ENCODE measurements at places on chromosomes 7 and 10.

- DNase-seq, result no peak
Measured at GRCh38 chr10:17453373-17454091, 863 bp downstream of the ST8SIA6 start.

DNA sequence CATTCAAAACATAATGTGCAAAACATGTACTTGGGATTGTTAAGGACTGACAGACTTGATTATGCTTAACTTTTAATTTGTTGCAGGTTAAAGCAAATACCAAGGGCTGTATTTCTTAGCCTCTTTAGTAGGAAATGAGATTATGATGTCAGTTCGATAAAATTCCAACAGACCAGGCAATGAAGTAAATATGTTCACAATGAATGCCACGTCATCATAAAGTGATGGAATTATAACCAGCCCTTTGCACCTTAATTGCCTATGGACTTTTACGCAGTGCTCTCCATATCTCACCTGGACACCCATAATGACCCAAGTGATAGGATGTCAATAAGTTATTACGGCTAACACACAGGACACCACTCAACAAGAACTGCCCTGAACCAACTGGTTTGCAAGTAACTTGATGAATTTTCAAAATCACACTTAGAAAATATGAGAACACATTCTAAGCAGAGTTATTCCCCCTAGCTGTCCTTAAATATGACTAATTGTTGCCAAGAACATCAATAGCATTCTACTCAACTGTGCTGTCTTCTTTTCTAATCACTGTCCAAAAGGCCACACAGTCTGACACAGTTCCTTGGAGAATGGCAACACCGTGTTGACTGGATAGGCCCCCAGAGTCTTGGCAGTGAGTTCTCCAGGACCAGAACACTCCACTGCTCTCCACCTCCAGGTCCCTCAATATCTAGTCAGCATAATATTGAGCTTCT lies 115.0 kb downstream of the CHCHD3 start:
- DNase-seq, result no peak

DNA sequence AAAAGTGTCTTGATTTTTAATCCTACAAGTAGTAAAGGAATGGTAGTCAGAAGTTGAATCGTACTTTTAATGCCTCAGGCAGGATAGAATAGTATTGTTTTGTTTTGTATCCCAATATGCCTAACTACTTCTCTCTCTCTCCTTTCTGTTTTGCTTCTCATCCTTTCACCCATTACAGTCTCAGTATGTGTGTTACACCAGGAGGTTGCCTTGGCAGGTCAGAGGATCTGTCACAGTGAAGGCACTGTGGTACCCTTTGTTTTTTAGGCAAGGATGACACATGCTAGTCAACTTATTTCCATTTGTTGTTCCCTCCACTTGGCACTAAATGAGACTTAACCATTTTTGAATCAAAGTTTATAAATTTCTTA lies 94.4 kb downstream of the MAPK8 start:
- no peak for DNase-seq

DNA sequence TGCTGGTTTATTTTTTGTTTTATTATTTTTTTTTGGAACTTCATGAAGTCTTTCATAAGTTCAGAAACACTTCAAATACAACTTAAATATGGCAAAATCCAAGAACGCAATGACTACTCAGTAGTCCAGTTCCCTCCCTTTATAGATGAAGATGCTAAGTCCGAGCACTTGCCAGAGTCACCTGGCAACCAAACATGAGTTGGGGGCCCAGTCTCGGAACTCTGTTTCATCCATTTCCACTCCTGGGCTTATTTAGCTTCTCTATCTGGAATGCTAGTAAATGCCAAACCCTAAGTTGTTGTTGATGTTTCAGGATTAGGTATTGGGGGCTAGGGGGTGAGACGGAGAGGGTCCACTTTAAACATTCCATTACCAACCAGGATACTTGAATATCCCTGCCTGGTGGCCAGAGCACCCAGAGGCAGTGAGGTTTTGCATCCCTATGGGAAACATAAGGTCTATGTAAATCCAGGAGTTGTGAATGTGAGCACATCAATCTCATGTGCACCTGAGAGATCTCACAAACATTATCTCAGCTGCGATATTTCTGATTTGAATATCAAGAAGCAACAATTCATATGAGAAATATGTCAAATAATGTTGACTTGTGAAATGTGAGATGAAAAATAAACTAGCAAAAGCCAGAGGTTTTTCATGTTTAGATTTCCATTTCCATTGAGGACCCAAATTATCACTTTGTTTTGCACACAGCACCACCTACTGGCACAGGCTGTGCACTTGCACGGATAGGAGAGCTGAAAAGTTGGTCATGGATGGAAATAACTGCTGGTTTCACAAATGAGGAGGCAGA lies 129.3 kb downstream of the PKD1L1 start:
- no peak for DNase-seq

DNA sequence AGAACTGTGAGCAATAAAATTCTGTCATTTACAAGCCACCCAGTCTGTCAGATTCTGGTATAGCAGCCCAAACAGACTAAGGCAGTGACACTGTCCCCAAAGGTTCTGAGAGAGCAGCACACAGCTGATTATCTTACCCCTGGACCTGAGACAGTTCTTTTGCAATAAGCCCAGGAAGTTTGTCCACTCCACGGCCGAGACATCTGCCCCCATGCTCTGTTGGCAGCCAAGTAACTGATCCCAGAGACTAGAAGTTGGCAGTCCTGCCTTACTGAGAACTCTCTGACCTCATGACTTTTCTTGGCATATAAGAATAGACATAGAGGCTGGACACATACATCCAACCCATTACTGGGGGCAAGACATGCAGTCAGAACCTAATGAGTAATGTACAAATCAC lies 243.0 kb upstream of the GRB10 start:
- DNase-seq, result no peak

DNA sequence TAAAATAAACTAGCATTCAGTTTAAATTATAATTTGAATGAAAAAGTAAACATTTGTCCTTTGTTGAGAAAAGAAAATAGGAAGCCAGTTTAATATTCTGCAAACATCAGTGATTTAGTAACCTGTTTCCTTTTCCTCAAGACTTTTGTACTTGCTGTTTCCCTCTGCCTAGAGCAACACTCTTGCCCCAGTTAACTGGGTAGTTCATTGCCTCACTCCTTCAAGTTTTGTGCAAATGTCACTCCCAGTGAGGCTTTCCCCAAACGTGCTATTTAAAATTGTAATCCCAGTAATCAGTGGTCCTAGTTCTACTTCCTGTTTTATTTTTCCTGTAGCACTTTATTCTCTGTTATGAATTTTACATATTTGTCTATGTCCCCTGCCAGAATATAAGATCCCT lies 23.8 kb downstream of the DLD start:
- no peak for DNase-seq

GRCh38 chr7:958221-959200 lies 4.0 kb upstream of the ADAP1 start:
- no peak for DNase-seq

- no peak for DNase-seq
Measured at GRCh38 chr10:119860866-119861607, 11.6 kb downstream of the MCMBP start.

- DNase-seq, result no peak
Measured at GRCh38 chr7:86908948-86909347, 150.5 kb downstream of the ELAPOR2 start.

DNA sequence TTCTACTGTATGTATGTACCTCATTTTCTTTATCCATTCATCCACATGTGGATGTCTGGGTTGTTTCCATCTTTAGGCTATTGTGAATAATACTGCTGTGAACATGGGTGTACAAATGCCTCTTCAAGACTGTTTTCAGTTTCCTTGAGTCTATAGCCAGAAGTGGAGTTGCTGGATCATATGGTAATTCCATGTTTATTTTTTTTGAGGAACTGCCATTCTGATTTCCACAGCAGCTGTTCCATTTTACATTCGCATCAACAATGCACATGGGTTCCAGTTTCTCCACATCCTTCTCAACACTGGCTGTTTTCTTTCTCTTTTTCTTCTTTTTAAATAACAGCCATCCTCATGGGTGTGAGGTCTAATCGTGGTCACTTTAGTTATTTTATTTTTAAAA lies 69.9 kb upstream of the CTBP2 start:
- no peak for DNase-seq

GRCh38 chr10:11242443-11243387 lies 225.0 kb downstream of the CELF2 start:
- no peak for DNase-seq

- DNase-seq, result no peak
Measured at GRCh38 chr10:69974551-69975155, 78.0 kb upstream of the MACROH2A2 start.

GRCh38 chr10:69855346-69856111 lies 53.8 kb downstream of the COL13A1 start:
- no peak for DNase-seq

- DNase-seq, result no peak
Measured at GRCh38 chr7:7475601-7476000, 60.1 kb downstream of the COL28A1 start.

DNA sequence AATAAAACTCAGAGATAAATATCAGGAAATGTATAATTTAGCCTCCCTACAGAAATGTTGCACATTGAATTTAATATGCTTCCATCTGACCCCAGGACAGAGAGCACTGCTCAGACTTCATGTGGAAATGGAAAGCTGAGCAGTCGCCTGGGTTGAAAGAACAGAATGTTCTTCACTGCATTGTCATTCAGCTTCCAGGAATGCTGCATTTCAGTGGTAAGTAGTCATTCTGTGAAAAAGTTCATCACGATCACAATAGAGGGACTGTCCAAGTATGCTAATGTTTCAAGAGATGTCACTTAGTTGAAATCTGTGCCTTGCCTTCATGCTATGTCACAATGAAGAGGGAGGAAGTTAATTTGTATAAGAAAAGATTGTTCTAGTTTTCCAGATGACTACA lies 147.3 kb downstream of the NRCAM start:
- DNase-seq, result no peak

GRCh38 chr10:103605359-103606096 lies 112.0 kb downstream of the NEURL1 start:
- DNase-seq, result no peak

DNA sequence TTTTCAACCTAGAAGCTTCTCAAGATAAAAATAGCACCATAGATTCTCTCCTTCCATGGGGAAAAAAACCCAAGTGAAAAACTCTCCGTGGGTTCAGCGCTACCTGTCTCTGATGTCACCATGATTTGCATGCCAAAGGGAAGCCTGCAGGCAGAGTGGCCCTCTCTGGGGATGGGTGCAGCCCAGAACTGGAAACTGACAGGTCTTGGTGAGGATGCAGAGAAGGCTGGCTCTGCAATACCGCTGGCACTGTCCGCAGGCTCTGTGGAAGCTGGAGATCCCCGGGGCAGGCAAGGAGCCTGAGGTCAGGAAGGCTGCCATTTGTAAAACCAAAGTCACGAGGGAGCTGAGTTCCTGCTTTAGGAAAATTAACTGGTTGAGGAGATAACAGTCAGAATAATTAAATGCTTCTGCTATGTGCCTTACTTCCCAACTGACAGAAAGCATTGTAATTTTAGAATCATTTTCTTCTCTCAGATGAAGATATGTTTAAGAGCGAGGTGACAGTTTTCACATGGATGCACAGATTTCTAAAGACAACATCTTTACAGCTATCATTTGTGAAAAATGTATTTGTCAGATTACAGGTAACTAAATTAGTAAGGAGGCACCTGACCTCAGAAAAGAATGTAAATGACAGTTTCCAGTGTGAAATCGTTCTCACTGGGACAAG lies 731.5 kb upstream of the FZD8 start:
- no peak for DNase-seq

DNA sequence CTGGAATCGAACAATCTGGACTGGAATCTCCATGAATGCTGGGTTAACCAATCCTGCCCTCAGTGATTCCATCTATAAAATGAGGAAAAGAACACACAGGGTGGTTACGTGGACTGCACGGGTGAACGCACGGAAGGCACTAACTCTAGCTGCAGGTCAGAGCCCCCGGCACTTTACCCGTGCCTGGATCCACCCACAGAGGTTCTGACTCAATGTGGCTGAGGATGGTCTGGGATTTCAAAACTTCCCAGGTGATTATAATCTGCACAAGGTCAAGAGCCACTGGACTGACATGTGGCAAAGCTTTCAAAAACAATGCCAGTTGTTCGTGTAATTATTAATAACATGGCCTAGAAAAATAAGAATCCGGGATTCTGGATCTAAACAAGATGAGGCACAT lies 29.2 kb downstream of the KIAA1549 start:
- DNase-seq, result no peak

DNA sequence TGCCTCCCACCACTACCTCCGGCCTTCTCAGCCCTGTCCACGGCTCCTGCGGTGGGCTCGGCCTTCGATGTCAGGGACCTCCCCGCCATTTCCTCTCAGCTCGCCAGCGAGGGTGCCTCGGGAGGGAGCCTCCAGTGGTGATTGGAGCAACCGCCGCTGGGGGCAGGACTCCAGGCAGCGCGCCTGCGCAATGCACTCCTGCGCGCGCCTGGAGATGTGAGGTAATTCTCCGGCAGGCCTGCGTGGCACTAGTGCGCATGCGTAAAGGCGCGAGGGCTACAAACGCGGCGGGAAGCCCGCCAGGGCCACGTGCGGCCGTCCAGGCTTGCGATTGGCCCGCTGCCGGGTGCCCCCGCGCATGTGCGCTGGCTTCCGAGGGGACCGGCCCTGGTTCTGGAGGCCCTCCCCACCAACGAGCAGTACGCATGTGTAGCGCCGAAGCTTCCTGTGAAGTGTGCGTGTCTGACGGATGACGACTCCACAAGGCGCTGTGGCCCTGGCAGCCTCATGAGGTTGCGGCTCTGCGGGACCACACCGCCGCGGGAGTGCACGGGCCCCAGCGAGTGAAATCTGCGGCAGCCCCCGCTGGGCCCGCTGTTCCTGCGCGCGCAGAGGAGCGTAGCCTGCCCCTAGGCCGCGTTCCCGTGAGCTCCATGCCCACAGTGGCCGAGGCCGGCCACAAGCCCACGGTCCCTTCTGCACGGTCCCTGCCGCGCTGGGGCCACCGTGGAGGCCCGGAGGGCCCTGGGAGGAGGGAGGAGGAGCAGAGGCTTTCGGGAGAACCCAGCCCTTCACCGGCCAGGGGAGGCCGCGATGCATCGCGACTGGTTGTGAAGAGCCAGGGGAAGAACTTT lies at the start of gene SYCE1:
Gene SYCE1 (minus strand): TSS at position 143 of the 854 bp plus-strand sequence. CDS start 54 bp downstream, at position 89.
- no peak for DNase-seq

DNA sequence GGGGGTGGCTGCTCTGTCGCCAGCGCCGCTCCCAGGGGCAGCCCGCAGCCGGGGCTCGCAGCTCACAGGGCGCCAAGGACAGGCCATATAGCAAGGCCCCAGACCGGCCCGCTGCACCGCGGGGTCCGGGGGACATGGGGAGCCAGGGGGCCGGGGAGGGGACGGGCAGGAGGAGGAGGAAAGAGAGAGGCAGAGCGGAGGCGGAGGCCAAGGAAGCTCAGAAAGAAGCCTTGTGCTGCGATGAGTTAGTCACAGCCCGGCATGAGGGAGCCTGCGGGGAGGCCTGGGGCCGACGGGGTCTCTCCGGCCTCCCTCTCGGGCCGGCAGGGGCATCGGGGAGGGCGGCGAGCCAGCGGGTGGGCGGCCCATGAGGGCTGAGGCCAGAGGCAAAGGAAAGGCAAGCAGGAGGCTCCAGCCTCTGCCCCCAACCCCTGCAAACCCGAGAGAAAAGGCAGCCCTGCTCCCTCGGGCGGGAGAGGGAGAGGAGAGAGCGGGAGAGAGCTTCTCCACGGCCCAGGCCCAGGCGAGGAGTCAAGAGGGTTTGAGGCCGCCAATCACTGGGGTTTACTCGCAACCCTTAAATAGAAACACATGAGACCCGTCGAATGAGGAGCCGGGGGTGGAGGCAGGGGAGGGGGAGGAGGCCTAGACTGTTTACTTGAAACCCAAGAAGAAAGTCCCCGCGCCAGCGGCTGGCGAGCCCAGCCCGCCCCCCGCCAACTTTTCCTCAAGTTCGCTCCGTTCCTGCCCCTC lies 167.9 kb downstream of the NEURL1 start:
- DNase-seq, result peak; percentile 50
